GM19239 (cell line): ENCODE measurements at places on chromosomes 12 and 14.

GRCh38 chr12:48996794-48997718 is 2.1 kb downstream of the DDN start:
- DNase-seq: no peak

DNA sequence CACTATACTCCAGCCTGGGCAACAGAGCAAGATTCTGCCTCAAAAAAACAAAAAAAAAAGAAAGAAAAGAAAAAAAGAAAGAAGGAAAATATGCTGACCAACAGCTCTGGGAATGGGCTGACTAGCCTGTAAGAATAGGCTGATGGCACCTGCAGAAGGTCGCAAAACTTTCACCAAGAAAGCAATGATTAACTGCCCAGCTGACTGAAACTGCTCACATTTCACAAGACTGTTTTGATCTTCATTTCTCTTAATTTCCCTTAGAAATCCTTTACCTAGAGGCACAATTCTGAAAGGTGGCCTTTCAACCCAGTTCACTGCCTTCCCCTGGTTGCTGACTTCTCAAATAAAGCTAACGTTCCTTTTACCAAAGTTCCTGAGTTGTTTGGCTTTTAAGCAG is 12.4 kb downstream of the BEST3 start:
- DNase-seq: no peak

GRCh38 chr12:7118881-7119280 is 9.8 kb downstream of the RBP5 start:
- DNase-seq: no peak

GRCh38 chr14:49586673-49587460 is 687 bp upstream of the RPS29 start:
- DNase-seq: no peak

- DNase-seq: no peak
These were observed 188.2 kb upstream of the DDHD1 start for GRCh38 chr14:53341324-53341723.

DNA sequence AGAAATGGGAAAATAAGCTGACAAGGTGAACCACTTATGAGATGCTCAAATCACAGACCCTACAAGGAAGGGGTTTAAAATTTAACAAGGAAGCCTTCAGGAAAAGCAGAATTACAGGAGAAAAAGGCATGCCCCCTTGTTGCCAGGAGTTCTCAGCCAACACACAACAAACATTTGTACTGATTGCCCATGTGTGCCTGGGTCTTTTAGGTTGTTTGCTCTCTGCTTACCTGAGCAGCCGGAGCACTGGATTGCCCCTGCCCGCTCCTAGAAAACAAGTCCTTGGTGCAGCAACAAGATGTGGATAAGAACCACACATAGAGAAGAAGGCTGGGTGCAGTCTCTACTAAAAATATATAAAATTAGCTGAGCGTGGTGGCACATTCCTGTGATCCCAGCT is 3.4 kb downstream of the DRAM1 start:
- DNase-seq: no peak
